ENCODE measurements at places on chromosomes 12 and 14.

- DNase-seq: no peak
Measured at GRCh38 chr12:124160097-124160756, 134.7 kb upstream of the RFLNA start.

- no peak for DNase-seq
Measured at GRCh38 chr12:6106218-6106617, 18.3 kb downstream of the VWF start.

DNA sequence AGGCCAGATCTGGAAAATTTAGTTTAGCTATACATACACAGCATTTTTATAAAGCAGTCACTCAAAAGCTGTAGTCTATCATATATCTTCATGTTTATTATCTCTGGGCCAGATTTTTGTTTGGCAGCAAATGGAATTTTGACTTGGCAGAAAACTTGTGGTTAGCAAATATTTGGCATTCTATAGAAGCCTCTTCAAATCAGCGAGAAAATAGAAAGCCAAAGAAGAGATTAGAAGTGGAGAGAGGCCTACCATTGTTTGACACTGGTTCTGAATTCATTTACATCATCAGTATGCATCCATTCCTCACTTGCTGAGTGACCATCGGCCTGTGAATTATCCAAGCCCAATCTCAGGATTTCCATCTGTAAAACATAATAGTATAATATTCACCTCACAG lies 1077.6 kb downstream of the GALC start:
- no peak for DNase-seq

DNA sequence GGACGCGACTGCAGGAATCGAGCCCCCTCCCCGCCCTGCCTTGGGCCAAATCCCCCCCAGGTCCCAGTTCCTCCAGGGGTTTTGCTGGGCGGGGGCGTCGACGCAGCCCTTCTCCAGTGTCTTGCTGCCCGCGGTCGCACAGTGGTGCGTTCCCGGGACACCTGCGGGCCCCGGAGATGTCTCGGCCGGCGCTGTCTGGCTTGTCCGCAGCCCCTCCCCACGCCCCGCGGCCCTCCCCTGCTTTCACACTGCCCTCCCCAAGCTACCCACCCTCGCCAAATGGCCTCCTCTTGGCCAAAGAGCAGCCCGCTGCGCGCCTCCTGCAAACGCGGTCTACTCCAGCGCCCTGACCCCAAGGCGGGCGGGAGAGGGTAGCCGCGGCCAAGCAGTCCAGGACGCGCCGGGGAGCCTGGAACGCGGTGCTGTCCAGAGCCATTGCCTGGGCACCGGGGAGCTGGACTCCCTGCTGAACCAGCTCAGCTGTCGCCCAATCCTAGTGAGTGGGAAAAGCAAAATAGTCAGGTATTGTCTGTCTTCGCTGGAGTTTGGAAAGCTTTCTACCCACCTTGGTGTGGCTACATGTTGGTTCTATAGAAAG lies 122.0 kb downstream of the AACS start:
- no peak for DNase-seq

- no peak for DNase-seq
Measured at GRCh38 chr14:72186523-72186922, 254.3 kb downstream of the RGS6 start.

GRCh38 chr12:47343684-47344567 lies 264.2 kb upstream of the AMIGO2 start:
- no peak for DNase-seq

- DNase-seq: no peak
Measured at GRCh38 chr14:101026341-101026740, 122.8 kb upstream of the RTL1 start.

- DNase-seq: no peak
Measured at GRCh38 chr12:121189619-121190155, 20.2 kb upstream of the P2RX4 start.

DNA sequence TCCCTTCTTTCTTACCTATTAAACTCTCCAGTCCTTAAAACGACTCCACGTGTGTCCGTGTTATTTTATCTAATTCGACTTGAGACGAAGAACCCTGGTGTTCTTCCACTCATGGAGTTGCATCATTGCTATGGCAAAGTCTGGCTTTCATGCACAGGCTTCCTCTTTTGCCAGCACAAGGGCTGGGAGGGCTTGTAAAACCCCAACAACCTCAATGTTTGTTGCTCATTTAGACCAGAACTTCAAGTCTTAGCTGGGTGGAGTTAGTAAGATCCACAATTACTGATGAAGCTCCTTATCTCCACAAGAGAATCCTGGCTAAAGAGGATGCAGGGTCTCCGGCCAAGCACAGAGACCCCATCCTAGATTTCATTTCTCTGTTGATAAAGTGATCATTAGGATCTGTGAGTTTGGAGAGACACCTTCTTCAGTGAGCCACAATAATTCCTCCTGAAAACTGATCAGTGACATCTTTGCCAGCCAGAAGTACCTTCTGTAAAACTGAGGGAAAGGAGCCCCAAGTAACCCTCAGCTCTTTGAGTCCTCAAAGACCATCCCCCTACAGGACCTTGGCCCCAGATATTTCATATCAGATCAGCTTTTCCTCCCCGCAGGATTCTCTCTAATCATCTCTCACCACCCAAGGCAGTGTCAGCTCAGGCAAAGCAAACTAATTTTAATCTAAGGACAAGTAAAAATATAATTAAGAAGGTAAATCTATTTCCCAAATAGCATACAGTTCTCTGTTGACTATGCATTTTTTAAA lies 514.6 kb downstream of the FUT8 start:
- no peak for DNase-seq

DNA sequence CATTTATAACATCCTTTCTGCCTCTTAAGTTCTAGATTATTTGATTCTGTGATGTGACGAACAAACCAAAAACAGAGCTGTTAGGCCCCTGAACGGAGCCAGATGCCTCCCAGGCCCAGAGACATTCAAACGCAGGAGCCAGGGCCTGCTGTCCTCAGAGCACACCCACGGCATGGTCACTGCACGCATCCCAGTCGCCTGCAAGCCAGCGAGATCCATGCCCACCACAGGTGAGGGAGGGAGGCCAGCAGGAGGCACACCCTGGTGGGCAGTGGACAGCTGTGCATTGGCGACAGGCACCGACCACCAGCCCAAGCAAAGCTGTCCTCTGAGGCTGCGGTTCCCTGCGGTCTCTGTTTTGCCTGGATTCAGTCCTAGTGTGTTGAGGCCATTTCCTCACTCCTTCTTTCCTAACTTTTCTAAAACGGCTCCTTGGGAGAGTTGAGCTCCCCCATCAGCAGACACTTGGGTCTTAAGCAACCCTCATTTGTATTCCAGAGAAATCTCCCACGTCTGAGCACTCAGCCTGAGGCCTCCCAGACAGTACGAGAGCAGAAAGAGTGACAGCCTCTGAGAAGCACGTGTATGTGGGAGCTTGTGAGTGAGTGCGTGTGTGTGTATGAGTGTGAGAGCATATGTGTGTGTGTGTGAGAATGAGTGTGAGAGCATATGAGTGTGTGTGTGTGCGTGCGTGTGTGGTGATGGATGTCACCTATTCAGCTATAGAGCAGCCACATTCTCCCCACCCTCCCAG lies 81.2 kb downstream of the CHGA start:
- no peak for DNase-seq

DNA sequence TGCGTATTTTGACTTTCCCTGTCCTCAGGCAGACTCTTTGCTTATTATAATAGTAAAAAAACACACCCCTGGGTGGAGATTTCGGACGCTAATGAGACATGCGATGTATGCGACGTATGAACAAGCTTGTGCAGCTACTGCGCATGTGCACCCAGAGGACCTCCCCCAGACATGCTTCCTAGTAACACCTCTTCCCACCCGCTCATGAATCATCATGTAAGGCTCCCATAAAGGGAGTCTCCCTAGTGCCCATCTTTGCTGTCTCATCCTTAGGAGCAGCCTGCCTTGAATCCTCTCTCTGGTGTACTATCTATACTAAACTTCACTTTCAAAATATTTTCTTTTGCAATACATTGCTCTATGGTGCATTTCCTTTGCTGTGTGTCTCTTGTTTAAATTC lies 210.1 kb downstream of the TMEM132D start:
- DNase-seq: no peak

- no peak for DNase-seq
Measured at GRCh38 chr12:33330940-33331339, 108.7 kb downstream of the SYT10 start.

- DNase-seq: no peak
Measured at GRCh38 chr14:81551471-81551870, 17.8 kb upstream of the SEL1L start.

- DNase-seq: no peak
Measured at GRCh38 chr14:65330416-65330815, 82.1 kb upstream of the FUT8 start.

- no peak for DNase-seq
Measured at GRCh38 chr14:71918955-71919354, 13.3 kb upstream of the RGS6 start.

DNA sequence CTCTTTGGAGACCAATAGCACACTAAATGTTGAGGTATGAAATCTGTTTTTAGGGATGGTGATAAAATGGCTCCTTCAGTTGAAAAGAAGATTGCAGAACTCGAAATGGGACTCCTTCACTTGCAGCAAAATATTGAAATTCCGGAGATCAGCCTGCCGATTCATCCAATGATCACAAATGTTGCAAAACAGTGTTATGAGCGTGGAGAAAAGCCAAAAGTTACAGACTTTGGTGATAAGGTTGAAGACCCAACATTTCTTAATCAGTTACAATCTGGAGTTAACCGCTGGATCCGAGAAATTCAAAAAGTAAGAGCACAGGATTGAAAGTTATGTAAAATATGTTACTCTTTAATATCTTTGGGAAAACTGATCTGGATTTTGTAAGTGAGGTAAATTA lies 15.3 kb downstream of the DYNC1H1 start:
- DNase-seq: no peak

DNA sequence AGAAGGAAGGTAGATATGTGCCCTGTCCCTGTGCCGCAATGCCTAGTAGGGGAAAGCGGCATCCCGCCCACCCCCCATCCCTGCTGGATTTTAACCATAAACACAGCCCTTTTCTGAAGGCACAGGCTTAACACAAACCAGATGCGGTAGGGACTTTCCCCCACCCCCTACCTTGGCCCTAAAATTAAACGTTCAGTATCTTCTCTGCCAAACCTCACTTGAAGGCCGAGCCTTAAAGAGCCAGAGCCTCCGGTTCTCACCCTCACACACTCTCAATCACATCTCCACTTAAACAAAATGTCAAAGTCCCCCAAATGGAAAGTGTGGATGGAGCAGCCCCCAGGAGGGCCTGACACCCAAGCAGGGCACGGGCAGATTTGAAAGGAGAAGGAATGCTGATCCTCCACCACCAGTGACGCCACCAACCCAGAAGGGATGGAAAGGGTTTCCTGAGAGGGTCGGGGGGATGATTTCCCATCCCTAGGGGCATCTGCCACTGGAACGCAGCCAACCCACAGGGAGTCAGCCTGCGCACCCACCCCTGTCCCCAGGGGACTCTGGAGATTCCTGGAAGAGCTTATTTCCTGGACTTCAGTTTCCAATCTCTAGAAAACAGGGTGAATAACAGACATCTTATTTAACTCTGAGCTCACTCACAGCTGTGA lies 26.4 kb downstream of the ACTN1 start:
- no peak for DNase-seq

DNA sequence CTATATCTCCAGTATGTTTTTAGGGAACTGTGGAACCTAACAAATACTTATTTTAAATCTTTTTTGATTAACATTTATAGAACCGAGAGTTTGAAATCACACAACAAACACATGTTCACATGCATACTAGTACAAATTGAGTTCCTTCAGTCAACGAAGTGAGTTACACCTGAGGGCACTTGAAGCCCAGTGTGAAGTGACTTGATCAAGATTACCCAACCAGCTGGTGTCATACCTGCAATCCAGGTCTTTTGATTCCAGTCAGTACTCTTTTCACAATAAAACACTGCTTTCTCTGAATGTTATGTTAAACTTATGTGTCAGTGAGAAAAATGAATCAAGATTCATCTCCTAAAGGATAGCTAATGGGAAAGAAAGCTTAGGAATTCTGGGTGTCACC lies 35.2 kb downstream of the VRK1 start:
- no peak for DNase-seq

GRCh38 chr12:68154779-68155178 lies 4.8 kb downstream of the IFNG start:
- DNase-seq: no peak

- no peak for DNase-seq
Measured at GRCh38 chr12:124750787-124751471, 112.7 kb downstream of the SCARB1 start.

GRCh38 chr12:116076399-116076798 lies 201.1 kb downstream of the MED13L start:
- DNase-seq: no peak

- no peak for DNase-seq
Measured at GRCh38 chr12:47349137-47350061, 269.6 kb upstream of the AMIGO2 start.

DNA sequence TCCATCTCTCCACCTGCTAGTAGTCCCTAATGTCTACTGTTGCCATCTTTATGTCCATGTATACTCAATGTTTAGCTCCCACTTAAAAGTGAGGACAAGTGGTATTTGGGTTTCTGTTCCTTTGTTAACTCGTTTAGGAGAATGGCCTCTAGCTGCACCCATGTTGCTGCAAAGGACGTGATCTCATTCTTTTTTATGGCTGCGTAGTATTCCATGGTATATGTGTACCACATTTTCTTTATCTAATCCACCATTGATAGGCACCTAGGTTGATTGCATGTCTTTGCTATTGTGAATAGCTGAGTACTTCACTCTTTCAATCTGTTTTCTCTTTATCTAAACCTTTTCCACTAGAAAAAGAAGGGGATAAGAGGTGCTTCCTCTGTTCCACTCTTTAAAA lies 130.0 kb downstream of the TMEM117 start:
- no peak for DNase-seq
